ENCODE measurements at places on chromosomes 2 and 18.

- DNase-seq: no peak
Measured at GRCh38 chr2:156890529-156891148, 366.9 kb upstream of the GALNT5 start.

DNA sequence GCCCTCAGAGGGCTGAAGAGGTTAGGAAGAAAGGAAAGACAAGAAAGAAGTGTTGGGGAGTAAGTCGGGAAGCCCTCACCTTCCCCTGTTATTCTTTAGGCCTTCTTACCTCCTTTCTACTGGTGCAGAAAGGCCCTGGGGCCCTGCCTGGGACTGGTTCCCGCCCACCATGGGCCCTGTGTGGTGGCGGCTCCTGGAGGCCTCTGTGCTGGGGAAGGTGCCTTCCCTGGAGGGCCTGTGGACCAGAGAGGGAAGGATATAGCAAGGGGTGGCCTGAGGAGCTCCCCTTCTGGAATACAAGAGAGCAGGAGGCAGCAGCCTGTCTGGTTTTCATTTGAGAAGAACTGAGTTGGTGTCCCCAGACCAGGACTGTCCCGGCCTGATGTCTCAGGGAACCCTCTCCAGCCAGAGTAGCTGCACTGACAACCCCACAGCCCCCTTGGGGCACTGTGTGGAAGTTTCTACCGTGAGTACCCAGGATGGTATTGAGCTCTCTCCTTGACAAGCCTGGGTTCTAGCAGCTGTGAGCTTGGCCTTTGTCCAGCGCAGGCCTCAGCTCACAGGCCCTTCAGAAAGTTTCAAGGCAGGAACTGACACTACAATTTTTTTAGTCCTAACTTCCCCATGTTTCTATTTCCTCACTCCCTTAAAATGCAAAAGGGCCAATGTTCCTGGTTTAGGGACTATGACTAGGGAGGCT, 47.1 kb downstream of the EFR3B start:
- DNase-seq: no peak

DNA sequence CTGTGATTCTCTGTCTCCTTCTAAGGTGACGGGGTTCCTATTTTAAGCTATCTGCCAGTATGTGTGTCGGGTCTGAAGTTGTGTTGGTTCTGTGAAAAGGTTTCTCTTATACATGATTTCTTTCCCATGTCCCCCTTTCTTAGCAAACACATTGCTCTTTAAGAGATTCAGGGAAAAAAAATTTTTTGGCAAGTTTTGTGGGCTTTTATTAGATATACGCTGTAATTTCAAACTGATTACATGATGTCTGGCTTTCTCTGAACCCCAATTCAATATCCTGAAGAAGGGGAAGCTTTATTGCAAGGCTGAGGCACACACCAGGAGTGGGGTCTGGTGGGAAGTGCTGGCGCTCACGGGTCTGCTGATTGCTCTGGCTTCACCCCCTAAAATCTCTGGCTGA, 210.6 kb downstream of the AGPS start:
- DNase-seq: no peak

DNA sequence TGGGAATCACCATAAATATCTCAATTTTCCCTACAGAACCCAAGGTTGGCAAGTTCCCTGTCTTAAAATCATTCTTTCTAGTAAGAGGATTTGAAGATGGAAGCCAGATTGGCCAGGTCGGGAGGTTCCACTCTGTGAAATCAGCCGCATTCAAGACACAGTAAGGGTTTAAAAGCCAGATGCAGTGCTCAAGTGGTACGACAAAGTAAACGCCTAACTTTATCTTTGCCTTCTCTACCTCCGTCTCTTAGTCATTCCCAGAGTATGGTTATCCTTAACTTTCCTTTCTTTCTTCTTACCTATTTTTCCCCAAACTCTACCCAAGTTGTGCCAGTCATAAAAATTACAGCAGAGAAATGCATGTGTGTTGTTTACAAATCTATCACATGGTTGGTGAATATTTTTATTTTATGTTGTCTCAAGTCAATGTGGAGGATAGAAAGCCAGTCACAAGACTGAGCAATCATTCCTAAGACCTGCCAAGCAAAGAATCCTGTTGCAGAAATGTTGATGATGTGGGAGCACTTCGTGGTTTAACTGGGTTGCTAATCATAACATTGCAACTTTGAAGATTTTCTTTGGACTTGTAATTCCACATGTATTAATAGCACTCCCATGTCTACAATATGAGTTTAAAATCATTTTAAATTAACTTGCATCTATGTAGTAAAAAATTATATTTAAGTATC, 62.6 kb downstream of the SLC40A1 start:
- DNase-seq: no peak

- no peak for DNase-seq
Measured at GRCh38 chr2:150806336-150806735, 318.9 kb upstream of the RND3 start.

DNA sequence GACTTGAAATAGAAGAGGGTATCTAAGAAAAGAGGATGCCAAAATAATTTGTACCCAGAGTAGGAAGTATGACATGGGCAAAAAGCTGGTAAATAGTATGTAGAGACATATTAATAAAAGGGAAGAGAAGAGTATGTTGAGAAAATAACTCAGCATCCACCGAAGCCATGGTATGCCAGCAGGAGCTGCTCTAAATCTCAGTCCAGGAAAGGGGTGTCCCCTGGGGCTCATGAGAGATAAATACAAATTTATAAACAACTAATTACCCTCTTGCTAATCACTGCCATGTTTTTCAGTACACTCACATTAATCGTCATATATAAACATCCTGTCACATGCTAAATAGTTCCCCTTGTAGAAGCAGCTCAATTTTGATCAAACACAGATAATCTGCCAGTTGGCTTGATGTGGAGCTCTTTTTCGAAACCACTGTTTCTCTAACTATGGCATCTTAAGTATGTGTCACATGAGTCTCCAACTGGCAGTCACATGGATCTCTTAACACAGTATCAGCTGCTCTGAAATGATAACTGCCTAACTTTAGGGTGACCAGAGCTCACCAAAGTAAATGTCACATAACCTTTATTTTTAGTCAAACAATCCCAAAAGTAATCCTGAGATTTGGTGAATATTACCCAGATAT, 31.9 kb downstream of the EXOC6B start:
- no peak for DNase-seq

GRCh38 chr2:102424754-102425153, 1.8 kb downstream of the IL18RAP start:
- DNase-seq: no peak

DNA sequence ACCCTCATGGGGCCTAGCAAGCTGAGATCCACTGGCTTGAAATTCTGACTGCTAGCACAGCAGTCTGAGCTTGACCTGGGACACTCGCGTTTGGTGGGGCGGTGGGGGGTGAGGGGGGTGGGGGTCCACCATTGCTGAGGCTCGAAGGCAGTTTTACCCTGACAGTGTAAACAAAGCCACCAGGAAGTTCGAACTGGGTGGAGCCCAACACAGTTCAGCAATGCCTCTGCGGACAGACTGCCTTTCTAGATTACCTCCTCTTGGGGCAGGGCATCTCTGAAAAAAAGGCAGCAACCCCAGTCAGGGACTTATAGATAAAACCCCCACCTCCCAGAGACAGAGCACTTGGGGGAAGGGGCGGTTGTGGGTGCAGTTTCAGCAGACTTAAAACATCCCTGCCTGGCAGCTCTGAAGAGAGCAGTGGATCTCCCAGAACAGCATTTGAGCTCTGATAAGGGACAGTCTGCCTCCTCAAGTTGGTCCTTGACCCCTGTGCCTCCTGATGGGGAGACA, 149.7 kb upstream of the TANK start:
- DNase-seq: no peak

- no peak for DNase-seq
Measured at GRCh38 chr2:150126143-150126740, 361.2 kb downstream of the RND3 start.

DNA sequence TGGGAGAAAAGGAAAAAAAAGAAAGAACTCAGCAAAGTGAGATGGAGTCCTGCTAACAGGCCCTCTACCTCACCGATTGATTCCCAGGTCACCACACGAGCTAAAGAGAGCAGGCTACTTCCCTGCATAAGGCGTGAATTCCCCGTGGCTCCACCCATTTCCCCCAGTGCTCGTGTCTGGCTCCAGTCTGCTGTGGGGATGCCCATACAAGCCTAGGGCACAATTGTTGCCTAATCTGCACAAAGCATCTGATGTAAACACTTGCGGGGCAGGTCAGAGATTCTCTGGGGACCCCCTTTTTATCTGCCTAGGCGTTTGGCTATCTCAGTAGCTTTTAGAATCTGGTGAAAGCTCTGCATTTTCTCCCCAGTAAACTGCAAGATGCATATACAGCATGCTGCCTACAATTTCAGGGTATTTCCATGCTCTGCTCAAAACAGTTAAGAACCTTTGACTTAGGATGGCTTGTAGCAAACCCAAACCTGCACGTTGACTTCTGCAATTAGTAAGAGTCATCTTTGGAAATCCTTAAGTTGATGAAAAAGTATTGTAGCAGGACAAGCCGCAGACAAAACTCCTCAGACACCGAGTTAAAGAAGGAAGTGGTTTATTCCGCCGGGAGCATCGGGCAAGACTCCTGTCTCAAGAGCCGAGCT, 34.8 kb downstream of the MYO3B start:
- no peak for DNase-seq

DNA sequence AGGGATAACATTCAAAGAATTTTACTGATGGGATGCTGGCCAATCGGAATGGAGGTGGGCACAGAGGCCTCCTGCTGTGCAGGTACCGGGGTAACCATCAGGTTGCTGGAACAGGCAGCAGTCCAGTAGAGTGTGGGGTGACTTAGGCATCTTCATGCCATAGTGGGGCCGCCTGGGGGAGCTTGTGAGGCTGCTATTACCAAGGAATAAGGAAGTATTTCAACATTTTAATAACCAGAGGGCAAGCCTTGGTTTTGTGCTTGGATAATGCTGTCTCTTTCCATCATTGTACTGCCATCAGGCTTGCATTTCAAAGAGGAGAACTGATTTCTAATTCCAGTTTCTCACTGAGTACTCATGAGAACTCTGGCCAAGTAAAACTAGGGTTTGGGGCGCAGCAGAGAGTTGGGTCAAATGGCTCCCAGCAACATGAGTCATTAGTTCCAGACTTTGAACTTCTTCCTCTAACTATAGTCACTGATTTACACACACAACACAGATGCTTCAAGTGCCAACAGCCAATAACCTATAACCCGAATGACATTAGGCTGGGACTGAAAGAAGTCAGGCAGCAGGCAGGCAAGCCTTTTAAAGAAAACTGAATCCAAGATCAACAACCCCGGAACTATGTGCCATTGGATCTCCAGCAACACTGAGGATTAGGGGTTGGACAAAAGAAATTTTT, 56.1 kb upstream of the FHL2 start:
- no peak for DNase-seq

DNA sequence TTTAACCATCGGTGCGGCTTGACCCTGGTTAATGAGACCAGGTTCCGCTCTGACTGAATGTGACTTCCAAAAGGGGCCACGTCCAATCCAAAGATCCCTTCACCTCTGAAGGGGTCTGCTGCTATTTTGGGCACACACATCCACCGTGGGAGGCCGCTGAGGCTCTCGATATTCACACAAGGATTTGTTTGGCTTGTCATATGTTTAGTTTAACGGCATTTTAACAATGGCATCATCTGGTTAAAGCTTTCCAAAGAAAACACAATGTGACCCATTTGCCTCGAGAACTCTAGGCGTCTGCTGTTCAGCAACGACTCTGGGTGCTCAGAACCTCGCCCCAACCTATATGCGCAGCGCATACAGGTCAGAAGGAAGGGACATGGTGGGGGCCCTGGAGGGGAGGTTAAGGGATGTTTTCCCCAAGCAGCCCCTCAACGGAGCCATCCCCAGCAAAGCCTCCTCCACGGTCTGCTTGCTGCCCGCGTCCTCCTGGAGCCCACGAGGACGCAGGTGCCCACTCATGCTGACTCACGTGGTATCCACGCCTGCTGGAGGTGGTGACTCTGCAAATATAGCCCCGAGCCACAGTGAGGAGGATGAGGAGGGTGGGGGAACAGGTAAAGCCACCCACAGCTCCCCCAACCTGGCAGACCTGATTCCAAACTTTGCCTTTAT, 260.3 kb downstream of the HDAC4 start:
- DNase-seq: no peak

- DNase-seq: no peak
Measured at GRCh38 chr18:31255953-31256352, 62.0 kb upstream of the DSG1 start.

DNA sequence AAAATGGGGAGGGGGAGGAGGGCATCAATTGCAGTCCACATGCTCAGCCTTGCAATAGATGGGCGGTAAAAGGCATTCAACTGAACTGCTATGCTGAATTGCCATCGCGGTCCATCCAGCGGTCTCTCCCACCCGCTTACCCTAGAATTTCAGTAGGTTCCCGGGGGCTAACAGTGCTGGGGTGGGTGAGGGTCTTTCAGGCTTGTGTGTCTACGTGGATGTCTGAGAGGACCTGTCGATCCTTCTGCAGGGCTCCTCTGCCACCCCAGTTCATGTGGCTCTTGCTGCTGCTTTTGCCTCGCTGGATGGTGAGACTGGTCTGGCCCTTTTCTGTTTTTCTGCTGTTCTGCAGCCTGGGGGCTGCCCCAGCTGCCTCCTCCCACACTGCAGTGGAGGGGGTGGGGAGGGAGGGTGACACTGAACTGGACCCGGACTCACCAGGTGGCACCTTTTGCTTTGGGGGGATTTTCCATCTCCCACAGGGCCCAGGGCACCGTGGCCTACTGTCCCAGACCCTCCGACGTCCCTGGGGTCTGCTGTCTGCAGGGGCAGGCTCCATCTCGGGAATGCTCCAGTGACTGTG, 14.1 kb downstream of the ACKR3 start:
- no peak for DNase-seq

Measured in stimulated activated CD4-positive, alpha-beta T cell treated with anti-CD3 and anti-CD28 coated beads, TNF-alpha, amount 100 ng/mL, for 4 hours (primary cell).